ENCODE measurements at places on chromosomes 11 and 22.

DNA sequence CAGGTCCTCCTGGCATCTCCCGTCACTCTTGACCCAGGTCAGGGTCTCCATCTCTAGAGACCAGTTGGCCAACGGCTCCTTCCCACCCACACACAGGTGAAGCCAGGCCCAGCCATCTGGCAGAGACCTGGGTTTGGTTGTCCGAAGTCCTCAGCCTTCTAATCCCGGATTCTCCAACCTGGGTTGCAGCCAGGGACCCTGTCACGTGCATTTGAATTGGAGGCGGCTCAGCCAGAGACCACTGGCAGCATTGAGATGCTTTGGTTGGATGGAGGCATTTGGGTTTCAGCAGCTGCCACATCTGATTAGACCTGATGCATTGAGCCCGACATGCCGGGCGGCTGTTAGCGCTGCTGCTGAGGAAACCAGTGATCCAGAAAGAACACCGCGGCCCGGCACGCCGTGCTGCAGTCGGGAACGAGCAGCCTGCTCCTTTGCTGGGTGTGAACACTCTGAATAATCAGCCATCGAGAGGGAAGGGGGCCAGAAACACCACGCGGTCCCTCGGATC, 163.2 kb downstream of the BRD1 start:
- no peak for DNase-seq

- DNase-seq, result no peak
Observed at GRCh38 chr11:108947654-108948570, 283.0 kb downstream of the DDX10 start.

DNA sequence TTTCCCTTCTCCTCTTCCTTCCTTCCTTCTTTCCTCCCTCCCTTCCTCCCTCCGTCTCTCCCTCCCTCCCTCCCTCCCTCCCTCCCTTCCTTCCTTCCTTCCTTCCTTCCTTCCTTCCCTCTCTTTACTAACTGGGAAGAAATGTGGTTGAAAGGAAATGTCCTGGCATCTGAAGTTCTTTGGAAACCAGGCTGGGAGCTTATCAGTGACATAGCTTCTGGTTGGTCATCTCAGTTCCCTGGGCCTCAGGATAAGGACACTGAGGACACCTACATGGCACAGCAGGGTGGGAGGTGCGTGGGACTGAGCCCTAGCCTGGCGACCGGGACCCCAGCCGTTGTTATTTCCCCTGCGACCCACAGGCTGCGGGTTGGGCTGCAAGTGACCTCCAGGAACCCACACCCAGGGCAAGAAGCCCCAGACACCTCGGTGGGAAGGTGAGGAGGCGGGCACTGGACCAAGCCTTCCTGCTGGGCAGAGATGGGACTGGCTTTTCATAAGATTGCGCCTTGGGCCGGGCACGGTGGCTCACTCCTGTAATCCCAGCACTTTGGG, 1486.5 kb downstream of the TBC1D22A start:
- DNase-seq, result no peak

GRCh38 chr11:68287419-68287818, 15.6 kb upstream of the C11orf24 start:
- no peak for DNase-seq

DNA sequence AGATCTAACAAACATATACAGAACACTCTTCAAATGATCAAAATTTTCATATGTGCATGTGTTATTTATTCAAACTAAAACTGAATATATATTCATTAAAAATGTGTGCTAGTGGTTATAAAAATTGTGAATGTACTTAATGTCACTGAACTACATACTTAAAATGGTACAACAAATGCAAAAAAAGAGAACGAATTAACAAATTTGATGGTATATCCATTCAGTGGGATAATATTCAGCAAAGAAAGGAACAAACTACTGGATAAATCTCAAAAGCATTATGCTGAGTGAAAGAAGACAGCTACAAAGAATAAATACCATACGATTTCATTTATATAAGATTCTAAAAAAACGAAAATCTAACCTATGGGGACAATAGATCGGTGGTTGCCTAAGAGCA, 64.1 kb downstream of the NARS2 start:
- DNase-seq, result no peak

DNA sequence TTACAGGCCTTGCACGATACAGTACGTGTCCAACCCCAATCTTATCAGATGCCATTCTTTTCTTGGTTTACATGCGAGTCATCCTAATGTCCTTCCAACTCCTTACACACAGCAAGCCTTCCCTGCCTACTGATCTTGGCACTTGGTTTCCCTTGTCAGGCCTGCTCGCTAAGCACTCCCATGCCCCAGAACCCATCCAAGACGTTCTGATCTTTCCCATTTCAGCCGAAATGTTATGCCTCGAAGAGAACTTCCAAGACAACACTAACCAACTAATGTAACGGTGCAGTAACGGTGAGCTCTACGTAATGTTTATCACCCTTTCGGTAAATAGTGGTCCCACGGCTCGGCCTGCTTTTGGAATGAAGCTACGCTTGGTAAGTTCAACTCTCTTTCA, 521 bp downstream of the PES1 start:
- no peak for DNase-seq

DNA sequence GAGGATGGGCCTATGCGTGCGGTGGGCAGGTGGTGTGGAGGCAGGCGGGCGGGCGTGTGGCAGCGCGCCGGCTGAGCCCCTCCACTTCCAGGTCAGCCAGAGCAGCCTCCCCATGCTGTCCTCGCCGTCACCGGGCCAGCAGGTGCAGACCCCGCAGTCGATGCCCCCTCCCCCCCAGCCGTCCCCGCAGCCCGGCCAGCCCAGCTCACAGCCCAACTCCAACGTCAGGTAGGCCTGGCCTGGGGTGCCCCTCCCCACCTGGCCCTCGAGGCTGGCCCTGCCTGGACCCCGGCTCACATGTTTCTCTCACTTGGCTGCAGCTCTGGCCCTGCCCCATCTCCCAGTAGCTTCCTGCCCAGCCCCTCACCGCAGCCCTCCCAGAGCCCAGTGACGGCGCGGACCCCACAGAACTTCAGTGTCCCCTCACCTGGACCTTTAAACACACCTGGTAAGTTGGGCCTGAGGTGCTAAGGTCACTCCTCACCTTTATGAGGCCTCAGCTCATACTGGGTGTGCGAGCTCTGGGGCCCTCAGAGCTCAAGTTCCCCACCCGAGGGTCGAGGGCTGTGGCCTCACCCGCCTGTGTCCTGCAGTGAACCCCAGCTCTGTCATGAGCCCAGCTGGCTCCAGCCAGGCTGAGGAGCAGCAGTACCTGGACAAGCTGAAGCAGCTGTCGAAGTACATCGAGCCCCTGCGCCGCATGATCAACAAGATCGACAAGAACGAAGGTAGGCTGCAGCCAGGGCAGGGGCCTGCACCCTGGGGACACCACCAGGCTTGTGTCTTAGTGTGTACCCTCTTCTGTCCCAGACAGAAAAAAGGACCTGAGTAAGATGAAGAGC, 75.3 kb downstream of the MED15 start:
- DNase-seq, result no peak

All from CD4-positive, alpha-beta T cell treated with Interleukin-15 for 4 hours (primary cell).